GDM1 (cell line): ENCODE measurements at places on chromosomes 4 and X.

DNA sequence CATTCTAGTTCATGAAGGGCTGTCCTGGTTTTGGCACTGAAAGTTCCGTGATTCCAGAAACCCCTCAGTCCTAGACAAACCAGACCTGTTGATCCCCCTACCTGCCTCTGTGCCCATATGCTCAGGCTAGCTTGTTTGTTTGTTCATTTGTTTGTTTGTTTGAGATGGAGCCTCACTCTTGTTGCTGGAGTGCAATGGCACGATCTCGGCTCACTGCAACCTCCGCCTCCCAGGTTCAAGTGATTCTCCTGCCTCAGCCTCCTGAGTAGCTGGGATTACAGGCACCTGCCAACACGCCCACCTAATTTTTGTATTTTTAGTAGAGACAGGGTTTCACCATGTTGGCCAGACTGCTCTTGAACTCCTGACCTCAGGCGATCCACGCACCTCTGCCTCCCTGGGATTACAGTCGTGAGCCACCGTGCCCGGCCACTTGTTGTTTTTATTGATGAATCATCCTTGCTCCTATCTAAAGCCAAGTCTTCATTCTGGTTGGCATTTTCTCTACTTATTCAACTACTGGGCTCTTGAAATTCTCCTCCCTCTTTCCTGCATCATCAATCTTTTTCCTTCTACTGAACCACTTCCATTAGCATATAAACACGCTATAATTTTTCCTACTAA, 86.3 kb upstream of the BMP2K start:
- no peak for DNase-seq

GRCh38 chr4:15562114-15562513, 92.4 kb downstream of the CC2D2A start:
- no peak for DNase-seq

GRCh38 chrX:110408949-110409588, 50.4 kb downstream of the RTL9 start:
- DNase-seq: no peak

DNA sequence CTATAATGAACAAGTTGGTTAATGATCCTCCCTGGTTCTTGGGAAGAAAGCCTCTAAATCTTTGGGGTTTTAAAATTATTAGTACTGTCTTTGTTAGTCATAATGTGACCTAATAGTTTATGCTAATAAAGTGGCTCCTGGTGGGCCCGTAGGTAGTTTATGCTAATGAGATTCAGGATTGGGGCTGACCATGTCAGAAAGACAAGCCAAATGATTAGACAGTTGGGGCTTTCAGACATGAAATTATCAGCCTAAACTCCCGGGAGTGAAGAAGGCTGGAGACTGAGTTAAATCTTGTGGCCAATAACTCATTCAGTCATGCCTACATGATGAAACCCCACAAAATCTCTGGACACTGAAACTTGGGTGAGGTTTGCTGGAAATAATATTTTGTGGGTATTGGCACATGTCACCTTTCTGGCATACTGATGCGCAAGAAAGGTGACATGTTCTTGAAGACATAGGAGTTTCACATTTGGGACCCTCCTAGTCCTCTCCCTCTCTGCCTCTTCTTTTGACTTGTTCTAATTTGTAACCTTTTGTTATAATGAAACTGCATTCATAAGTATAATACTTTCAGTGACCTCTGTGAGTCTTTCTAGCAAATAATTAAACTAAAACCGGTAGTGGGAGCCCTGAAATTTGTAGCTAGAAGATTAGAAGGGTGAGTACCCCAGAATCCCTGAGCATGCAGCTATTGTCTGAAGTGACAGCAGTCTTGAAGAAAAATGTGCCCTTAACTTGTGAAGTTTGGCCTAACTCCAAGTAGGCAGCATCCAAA, 196.8 kb upstream of the FSTL5 start:
- no peak for DNase-seq

GRCh38 chrX:108224727-108225621, 133.4 kb downstream of the ATG4A start:
- no peak for DNase-seq

- no peak for DNase-seq
Observed at GRCh38 chr4:145189981-145190380, 9.6 kb upstream of the OTUD4 start.

DNA sequence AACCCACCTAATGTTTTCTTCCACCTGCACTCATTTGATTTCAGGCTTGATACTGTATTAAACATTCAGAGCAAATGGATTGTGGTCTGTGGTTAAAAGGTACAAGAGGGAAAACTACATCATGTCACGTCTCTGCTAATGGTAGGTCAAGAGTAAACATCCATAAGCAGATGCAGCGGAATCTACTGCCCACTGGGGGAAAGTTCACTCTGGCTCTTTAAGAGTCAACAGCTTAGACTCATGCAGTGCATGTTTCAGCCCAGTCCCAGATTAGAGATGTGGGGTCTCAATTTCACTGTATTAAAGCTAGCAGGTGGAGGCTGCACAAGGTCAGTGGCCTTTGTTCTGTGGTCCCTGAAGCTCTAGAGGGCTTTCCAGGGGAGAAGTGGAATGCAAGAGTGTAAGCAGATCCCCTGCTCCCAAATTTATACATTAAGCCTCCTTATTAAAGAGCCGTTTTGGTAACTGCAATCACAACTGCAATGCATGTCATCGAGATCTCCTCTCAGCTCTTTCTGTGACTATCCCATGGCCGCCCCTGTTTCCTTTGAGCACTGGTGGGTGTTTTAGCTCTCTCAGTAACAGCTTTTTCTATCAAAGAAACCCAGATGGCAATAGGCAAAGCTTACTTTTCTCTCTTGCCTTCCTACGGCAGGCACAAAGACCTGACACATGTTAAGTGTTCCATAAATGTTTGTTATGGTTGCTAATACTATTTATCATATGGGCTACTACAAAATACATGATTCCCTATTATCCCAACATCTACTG, 53.4 kb downstream of the LDB2 start:
- no peak for DNase-seq

- DNase-seq: no peak
Observed at GRCh38 chrX:69285401-69285877, 120.2 kb upstream of the PJA1 start.

GRCh38 chrX:103480526-103480925, 38.8 kb downstream of the RAB40A start:
- DNase-seq: no peak
